Activated CD8-positive, alpha-beta memory T cell treated with anti-CD3 and anti-CD28 coated beads for 48 hours (primary cell): ENCODE measurements at places on chromosomes 12 and 14.

DNA sequence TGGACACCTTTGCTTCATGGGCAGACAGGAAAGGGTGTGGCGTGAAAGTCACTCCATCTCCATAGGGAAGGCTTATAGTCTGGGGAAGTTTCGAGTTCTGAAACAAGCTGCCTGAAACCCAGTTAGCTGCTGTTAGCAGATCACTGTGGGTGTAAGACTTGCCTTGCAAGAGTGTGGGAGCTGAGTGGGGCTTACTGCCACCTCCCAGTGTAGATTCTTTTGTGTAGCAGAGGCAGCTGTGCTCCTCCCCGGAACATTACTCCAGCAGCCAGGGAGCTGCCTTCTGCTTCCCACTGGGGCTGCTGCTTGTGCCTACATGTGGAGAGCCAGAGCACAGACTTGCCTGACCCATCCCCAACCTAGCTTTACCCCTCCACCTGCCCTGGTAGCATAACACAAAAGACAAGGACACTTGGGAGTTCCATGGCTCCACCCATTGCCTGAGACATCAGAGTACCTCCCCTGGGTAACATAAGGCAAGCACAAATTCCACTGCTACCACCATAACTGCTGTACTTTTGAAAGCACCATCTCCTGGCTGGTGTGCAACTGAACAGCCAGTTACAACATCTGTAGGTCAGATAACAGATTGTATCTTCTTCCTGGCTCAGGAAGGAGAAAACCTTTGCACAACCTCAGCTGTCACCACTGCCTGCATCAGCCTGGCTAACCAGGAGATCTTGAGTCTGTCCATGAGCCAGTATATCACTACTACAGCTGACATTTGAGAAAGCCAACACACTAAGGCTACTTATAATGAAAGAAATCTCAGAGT, 69.5 kb downstream of the ADAMTS20 start:
- no peak for DNase-seq

DNA sequence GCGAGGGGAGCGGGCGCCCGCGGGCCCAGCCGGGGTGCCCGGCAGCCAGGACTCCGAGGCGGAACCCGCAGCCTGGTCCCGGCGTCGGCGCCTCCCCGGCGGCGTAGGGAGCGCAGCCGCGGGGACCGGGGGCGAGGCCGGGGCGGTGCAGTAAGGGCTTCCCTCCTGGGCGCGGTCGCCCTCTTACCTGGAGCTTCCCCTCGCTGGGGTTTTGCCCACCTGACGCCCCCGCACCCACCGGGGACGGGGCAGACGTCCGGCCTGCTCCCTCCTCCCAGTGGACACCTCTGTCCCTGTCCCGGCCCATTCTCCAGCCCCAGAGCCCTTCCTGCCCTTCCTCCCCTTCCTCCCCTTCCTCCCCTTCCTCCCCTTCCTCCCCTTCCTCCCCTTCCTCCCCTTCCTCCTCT, 413 bp upstream of the TUBA1C start:
- DNase-seq, result no peak

DNA sequence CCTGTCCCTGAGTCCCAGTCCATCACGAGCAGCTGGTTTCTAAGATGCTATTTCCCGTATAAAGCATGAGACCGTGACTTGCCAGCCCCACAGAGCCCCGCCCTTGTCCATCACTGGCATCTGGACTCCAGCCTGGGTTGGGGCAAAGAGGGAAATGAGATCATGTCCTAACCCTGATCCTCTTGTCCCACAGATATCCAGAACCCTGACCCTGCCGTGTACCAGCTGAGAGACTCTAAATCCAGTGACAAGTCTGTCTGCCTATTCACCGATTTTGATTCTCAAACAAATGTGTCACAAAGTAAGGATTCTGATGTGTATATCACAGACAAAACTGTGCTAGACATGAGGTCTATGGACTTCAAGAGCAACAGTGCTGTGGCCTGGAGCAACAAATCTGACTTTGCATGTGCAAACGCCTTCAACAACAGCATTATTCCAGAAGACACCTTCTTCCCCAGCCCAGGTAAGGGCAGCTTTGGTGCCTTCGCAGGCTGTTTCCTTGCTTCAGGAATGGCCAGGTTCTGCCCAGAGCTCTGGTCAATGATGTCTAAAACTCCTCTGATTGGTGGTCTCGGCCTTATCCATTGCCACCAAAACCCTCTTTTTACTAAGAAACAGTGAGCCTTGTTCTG, 41.6 kb downstream of the DAD1 start:
- no peak for DNase-seq

DNA sequence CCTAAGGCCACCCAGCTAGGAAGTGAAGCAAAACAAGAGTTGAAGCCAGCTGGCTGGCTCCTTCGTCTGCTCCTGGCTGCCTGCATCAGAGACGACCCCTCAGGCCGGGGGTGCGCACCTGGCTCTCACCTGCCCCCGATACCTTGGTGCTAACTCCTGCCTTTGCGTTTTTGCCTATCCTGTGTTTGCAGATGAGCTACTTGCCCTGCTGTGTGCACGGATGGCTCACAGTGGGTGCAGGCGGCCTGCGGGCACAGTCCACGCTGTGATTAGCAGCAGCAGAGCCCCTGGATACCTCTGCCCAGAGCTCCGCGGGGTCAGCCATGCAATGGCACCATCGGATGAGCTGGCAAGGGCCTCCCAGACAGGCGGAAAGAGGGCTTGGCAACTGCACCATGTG, 31.2 kb upstream of the FZD10 start:
- no peak for DNase-seq

GRCh38 chr14:104441275-104442106, 138.1 kb upstream of the C14orf180 start:
- no peak for DNase-seq

DNA sequence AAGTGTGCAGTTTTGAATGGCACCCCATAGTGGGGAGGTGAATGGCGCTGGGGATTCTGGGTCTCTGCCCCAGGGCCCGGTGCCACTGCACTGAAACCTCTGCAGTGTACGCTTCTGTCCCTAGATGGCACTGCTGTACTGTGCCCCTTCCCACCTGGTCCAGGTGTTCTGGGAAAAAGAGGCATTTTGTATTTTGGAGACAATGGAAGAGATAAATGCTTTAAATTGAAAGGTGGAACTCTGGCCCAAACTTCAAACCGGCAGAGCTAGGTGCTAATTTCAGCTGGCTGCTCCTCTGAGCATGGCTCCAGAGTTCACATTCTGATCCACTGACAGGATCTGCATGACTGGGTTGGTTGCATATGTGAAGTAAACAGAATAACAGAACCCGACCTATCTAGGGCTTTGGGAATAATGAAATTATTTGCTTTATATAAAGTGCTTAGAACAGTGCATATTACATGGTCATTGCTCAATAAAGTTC, 52.2 kb downstream of the KRT80 start:
- no peak for DNase-seq

DNA sequence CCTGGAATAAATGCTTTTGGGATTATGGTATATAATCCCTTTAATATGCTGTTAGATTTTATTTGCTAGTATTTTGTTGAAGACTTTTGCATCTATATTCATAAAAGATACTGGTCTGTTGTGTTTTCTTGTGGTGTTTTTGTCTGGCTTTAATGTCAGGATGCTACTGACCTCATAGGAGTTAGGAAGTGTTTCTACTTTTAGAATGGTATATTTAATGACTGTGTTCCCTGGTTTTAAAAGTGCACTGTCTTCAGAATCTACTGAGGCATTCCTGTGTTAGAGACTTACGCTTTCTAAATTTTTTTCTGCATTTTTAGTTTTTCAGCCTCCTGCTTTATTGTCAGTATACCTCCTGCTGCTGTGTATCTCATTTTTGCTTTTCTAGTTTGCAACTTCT, 51.6 kb downstream of the ARHGAP5 start:
- DNase-seq, result no peak

DNA sequence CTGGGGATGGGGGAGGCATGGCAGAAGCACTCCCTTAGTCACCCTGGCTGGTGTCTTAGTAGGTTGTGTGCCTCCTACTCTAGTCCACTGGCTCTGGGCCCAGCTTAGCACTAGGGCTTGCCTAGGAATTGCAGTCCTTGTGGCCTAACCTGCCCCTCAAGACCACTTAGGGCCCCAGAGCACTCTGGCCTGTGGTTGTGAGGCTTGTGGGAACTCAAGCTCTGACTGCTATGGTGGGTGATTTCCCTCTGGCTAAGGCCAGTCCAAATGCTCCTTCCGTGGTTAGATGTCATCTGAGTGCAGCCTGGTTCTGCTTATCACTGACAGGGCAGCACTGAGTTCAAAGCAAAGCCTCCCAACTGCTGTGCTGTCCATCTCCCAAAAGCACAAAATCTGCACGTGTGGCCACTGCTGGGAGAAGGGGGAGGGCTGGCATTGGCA, 20.2 kb downstream of the FGD4 start:
- no peak for DNase-seq

DNA sequence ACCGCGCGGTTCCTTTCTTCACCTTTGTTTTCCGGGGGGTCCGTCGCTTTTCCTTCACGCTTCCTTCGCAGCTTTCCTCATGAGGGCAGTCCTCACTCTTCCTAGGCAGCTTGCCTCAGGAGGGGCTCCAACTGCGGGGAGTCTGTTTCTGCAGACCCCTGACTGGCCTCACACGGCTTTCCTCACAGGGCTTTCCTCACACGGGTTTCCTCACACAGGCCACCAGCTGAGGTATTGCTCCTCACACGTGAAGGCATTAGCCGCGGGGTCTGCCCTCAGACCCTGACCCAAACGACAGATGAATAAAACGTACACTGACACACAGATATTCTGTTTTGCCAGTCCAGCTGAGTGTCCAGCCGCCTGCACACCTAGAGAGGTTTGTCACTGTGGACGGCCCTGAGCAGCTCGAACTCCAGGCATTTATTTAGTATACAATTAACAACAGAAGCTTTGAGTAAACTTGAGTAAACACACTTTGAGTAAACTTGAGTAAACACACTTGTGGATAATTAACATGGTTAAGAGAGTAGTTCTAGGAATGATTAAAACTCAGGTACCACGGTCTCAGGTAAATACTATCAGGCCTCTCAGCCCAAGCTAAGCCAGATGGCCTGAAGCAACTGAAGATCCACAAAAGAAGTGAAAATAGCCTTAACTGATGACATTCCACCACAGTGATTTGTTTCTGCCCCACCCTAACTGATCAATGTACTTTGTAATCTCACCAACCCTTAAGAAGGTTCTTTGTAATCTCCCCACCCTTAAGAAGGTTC, 16.1 kb upstream of the LYZ start:
- no peak for DNase-seq

- peak; percentile 90 for DNase-seq
These were observed 92.0 kb downstream of the SCARB1 start for GRCh38 chr12:124771462-124772288.

DNA sequence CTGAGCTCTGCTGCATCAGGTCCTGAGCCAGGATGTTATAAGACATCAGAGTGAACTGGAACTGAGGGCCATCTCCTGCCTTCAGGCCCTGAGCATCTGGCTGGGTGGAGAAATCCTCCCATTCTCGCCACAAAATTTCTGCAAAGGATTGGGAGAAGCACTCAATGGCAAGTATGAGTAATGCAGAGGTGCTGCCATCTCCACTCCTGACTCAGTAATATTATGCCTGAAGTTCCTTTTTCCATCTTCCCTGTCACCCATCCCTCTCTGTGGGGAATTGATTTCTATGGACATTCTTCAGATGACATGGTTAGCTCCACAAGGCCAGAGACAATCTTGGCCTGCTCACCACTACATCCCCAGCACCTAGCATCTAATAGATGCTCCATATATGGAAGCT, 4.7 kb downstream of the ANGEL1 start:
- no peak for DNase-seq

DNA sequence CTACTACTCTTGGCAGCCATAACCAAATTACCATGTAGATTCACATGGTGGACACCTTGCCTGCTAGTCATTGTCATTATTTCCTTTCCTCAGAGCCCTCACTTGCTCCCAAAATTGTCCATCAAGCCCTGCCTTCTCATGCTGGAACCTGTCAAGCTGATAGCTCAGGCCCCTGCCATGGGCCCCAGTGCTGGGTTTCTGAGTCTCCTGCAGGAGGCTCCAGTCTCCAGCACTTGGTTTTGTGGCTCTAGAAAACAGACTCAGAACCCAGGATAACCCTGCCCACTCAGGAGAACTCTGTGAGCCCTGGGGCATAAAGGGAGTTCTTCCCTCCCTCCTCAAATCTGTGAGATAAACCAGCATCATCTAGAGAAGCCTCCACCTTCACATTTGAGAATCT, 10.8 kb downstream of the KRT71 start:
- no peak for DNase-seq

- DNase-seq, result no peak
These were observed 572.0 kb upstream of the ATP2B1 start for GRCh38 chr12:90280564-90281058.

DNA sequence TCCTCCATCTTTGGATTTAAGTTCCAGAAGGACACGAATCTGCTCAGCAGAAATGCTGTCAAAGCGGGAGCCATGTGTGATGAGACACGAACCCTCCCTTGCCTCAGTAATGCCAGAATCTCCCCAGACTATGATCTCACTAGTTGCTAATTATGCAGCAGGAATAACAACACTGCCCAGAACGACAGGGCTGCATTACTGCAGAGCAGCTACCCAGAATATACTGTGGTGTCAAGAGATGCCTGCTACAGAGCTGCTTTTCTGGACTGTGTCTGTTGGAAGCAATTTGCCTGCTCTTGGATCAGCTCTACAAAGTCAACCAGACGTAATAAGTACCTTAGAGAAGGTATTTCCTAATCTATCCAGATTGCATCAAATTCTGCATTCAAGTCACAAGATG, 5.5 kb downstream of the CSRNP2 start:
- no peak for DNase-seq

GRCh38 chr12:108605000-108605689, 7.3 kb upstream of the TMEM119 start:
- DNase-seq, result no peak

- no peak for DNase-seq
These were observed 6.8 kb upstream of the PHC1 start for GRCh38 chr12:8907513-8907912.

- no peak for DNase-seq
These were observed 256.3 kb downstream of the TMTC2 start for GRCh38 chr12:82942991-82943401.
